ENCODE measurements at places on chromosomes 1 and 21.
A peak's percentile ranks its signal among the peaks of the same experiment; 100 is the strongest.

GRCh38 chr1:221263831-221264767, 384.9 kb downstream of the HLX start:
- peak; percentile 2 for DNase-seq

DNA sequence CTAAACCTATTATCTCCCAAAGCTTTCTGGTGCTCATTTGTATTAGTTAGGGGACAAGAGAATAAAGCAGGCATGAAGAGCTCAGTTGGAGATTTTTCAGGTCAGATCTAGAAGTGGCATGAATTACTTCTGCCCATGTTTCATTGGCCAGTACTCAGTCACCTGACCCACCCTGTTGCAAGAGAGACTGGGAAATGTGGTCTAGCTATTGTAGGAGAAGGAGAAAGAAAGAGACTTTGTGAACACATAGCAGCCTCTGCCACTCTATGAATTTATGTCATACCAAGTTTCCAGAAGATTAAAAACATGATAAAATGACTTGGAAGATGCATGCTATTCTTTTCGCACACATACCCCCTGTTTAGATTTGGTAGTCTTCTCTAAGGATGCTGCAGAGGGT, 302.3 kb upstream of the RUNX1 start:
- no peak for DNase-seq

DNA sequence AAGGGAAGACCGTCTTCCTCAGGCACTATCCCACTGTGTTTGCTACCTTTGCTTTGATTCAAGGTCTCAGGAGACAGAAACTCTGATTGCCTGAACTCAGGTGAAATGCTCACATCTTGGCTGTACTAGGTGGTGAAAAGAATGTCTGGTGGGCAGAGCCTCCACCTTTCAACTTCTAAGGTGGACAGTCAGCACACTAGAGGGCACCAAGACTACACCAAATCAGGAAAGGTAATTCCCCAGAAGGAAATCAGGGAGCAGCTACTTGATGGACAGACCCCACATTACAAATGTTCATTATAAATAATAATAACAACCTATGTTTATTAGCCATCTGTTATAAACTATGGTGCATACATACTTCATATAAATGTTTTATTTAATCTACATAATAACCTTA, 220.9 kb downstream of the ATG4C start:
- no peak for DNase-seq

- DNase-seq, result no peak
Observed at GRCh38 chr1:248892590-248892989, 13.4 kb upstream of the PGBD2 start.
